ENCODE measurements at places on chromosomes 13 and 19.
A peak's percentile ranks its signal among the peaks of the same experiment; 100 is the strongest.

GRCh38 chr19:21143428-21143827, 1.6 kb downstream of the ZNF431 start:
- H3K4me1 ChIP-seq = peaks cover 16% of the 10 kb centered on the region
- DNase-seq = no peak
- H3K4me3 ChIP-seq = peak overlapping the region; percentile 47
- peaks cover 64% of the 10 kb centered on the region for H3K36me3 ChIP-seq
- H3K27ac ChIP-seq = peak overlapping the region; percentile 42

DNA sequence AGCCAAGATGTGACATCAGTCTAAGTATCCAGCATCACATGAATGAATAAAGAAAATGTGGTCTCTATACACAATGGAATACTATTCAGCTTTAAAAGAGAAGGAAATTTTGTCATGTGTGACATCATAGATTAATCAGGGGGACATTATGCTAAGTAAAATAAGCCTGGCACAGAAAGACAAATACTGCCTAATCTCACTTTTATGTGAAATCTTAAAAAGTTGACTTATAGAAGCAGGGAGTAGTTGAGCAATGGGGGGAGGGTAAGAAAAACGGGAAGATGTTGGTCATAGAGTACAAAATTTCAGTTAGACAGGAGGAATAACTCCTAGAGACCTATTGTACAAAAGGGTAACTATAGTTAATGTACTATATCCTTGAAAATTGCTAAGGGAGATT, 10.4 kb upstream of the LCP1 start:
- no peak overlapping the region for H3K27ac ChIP-seq
- DNase-seq = no peak
- H3K4me1 ChIP-seq = peaks cover 5% of the 10 kb centered on the region
- no peak overlapping the region for H3K4me3 ChIP-seq
- H3K27me3 ChIP-seq = peaks cover 10% of the 10 kb centered on the region

- H3K4me1 ChIP-seq = peaks cover 1% of the 10 kb centered on the region
- H3K27ac ChIP-seq = no peak overlapping the region
- DNase-seq = no peak
These were observed 19.2 kb downstream of the RYR1 start for GRCh38 chr19:38452430-38453366.

GRCh38 chr13:60431108-60431700, 34.2 kb downstream of the TDRD3 start:
- H3K27ac ChIP-seq = no peak overlapping the region
- peaks cover 18% of the 10 kb centered on the region for H3K4me1 ChIP-seq
- H3K36me3 ChIP-seq = peaks cover 5% of the 10 kb centered on the region
- no peak overlapping the region for H3K4me3 ChIP-seq
- DNase-seq = no peak
- H3K27me3 ChIP-seq = no peaks in the 10 kb centered on the region

DNA sequence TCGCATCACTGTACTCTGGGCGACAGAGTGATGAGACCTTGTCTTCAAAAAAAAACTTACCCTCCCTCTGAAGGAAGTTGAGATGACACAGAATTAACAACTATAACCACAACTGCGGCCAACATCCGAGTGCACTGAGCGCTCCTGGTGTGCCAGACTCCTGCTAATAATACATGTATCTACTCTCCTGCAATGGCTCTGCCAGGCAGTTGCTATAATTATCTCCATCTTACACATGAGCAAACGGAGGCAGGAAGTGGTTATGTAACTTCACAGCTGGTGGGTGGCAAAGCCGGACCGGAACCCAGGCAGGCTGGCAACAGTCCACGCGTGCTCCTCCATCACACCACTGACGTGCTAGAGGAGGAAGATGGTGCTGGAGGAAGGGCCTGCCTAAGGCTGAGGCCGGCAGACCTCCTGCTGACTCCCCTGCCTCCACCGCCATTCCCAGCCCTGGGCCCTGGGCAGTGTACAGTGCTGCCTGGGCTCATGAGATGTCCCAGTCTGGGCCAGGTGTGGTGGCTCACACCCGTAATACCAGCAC, 12.6 kb downstream of the XRCC1 start:
- peaks cover 27% of the 10 kb centered on the region for H3K4me1 ChIP-seq
- H3K27me3 ChIP-seq = no peaks in the 10 kb centered on the region
- peak; percentile 70 for DNase-seq

GRCh38 chr13:102309110-102309509, 92.7 kb downstream of the FGF14 start:
- H3K4me1 ChIP-seq = no peaks in the 10 kb centered on the region
- H3K36me3 ChIP-seq = no peaks in the 10 kb centered on the region
- H3K27ac ChIP-seq = no peak overlapping the region

DNA sequence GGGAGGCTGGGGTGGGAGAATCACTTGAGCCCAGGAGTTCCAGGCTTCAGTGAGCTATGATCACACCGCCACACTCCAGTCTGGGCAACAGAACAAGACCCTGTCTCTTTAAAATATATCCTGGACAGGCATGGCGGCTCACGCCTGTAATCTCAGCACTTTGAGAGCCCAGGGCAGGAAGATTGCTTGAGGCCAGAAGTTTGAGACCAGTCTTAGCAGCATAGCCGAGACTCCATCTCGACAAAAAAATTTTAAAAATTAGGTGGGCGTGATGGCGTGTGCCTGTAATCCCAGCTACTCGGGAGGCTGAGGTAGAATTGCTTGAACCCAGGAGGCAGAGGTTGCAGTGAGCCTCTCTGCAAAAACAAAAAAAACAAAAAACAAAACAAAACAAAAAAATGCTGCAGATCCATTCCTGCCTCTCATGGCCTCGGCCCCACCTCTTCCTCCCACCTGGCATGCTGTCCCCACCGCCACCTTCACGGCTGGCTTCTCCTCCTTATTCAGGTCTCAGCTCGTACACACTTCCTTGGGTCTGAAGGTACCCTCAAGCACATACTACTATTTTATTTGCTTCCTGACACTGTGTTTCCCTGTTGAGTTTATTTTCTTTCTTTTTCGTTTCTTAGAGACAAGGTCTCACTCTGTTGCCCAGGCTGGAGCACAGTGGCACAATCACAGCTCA, 5.3 kb downstream of the RFX1 start:
- peak overlapping the region; percentile 68 for H3K4me3 ChIP-seq
- DNase-seq = no peak
- H3K27me3 ChIP-seq = no peaks in the 10 kb centered on the region
- H3K4me1 ChIP-seq = peaks cover 41% of the 10 kb centered on the region
- H3K27ac ChIP-seq = peak overlapping the region; percentile 93

DNA sequence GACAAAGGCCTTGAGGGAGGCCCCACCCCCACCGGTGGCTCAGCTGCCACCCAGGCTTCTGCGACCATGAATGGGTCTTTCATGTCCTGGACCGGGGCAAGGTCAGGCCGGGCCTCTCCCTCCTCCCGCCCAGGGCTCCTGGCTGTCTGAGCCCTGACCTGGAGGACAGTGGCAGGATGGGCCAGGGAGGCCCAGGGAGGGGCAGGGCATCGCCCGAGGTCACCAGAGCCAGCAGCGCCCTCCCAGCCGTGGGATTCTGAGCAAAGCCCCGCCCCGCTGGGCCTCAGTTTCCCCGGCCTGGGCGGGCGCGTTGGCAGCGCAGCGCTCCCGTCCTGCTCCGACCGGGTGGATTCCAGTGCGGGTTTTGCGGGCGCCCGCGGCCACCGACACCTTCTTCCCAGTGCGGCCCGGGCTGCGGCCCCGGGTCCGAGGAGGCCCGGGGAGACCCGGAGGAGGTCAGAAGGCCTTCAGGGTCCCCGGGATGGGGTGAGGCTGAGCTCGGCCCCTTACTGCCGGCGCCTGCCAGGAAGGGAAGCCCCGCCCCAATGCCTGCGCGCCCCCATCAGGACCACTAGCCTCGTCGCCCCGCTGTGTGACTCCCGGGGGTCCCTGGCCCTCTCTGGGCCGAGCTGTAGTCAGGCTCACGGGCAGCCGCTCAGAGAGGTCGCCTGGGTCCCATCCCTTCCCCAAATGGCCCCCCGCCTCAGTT, 24.6 kb upstream of the SEMA6B start:
- H3K4me3 ChIP-seq = no peak overlapping the region
- peaks cover 6% of the 10 kb centered on the region for H3K4me1 ChIP-seq
- peaks cover 48% of the 10 kb centered on the region for H3K27me3 ChIP-seq
- H3K27ac ChIP-seq = no peak overlapping the region
- no peaks in the 10 kb centered on the region for H3K36me3 ChIP-seq

GRCh38 chr13:99013951-99014350, 36.1 kb upstream of the DOCK9 start:
- peaks cover 28% of the 10 kb centered on the region for H3K4me1 ChIP-seq
- no peaks in the 10 kb centered on the region for H3K27me3 ChIP-seq
- no peak for DNase-seq
- no peak overlapping the region for H3K4me3 ChIP-seq
- H3K27ac ChIP-seq = no peak overlapping the region
- H3K36me3 ChIP-seq = peaks cover 17% of the 10 kb centered on the region

- H3K4me3 ChIP-seq = no peak overlapping the region
- H3K4me1 ChIP-seq = no peaks in the 10 kb centered on the region
- no peak overlapping the region for H3K27ac ChIP-seq
- peaks cover 2% of the 10 kb centered on the region for H3K27me3 ChIP-seq
These were observed 39.4 kb upstream of the FARP1 start for GRCh38 chr13:98103531-98103930.
